ENCODE measurements at places on chromosomes 3 and 15.
A peak's percentile ranks its signal among the peaks of the same experiment; 100 is the strongest.

- DNase-seq: no peak
Measured at GRCh38 chr15:75712668-75713337, at the start of gene CSPG4. CSPG4 (minus strand) TSS chr15:75712848; CDS start chr15:75712755, 93 bp downstream.

GRCh38 chr3:5349343-5349742, 161.8 kb downstream of the EDEM1 start:
- DNase-seq: no peak

DNA sequence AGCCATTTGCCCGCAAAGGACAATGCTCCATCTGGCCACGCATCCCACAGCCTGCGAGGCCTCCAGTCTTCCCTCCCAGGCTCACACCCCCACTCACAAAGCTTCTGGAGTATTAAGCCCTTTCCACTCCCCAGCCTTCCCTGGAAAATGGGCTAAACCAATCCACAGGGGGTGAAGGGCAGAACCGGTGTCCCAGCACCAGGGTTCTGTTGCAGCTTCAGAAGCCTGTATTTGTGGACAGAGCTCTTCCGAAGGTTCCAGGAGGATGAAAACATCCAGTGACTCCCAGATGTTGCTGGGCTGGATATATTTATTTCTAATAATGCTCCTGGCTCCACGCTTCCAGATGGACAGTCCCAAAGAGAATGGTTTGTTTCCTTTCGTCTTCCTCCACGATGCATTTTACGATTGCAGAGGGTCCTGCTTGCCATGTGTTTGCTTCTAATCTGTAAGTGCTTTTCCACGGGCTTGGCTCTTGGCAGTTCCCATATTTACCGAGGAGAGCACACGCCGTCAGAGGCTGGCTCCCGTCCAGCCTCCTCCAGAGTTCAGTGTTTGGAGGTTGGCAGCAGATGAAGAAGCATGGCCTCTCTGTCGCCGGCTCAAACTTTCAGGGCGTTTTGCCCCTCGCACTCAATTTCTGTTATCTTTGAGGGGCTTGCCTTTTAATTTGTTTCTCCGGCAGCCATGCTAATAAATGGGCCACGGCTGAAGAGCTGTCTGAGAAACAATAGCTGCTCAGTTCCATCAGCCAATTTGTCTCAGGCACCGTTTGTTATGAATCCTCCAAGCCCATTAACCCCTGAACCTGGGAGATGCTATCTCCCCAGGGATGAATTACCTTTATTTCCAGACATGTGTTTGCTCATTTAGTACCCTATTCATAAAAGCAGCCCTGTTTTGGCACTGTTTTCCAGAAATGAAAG, 367.9 kb upstream of the PROK2 start:
- peak; percentile 78 for DNase-seq

DNA sequence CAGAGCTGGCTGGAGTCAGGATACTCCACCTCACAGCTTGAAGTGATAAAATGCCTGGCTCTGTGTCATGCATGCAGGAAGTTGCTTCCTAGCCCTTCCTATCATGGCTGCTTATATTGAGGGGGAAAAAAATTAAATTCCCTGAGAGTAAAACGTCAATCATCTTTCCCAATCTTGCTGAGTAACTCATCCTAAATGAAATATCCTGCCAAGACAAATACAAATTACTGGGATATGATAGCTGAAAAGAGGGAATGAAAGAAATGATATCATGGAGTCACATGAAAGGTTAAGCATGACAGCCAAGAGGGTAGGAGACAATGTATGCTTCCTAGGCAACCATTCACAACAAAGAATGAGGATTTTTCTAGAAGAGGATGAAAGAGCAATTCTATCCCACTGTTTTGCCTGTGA, 110.6 kb downstream of the ABI3BP start:
- DNase-seq: no peak

DNA sequence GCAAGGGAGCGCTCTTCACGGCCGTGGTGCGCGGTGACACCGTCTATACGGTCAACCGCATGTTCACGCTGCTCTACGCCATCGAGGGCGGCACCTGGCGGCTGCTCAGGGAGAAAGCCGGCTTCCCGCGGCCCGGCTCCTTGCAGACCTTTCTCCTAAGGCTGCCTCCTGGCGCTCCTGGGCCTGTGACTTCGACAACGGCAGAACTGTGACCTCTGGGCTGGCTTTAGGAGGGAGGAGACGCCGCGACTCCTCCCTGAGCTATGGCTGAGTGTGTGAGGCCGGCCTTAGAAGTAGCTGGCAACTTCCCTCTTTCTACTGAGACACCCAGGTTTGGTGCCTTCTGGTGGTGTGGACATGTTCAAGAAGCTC, 1.4 kb downstream of the KBTBD13 start:
- DNase-seq: no peak

DNA sequence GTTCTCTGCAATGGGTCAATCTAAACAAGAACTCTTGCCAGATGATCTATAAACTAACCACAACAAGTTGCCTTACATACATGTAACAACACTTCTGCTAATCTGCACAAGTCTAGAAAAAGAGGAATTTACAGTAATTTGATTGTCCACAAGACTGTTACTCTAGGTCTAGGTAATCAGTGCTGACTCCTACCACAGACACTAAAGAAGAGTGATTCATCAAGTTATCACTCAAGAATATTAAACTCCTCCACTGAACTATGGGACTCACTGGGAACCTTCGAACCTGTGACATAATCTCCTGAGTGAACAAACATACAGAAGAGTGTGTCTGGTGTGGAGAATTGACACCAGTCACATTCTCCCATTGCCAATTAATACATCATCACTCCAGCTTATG, 138.3 kb downstream of the ANXA2 start:
- DNase-seq: no peak

GRCh38 chr3:15769256-15769915, 28.4 kb downstream of the ANKRD28 start:
- no peak for DNase-seq

GRCh38 chr3:65597952-65598413, 440.7 kb downstream of the MAGI1 start:
- DNase-seq: no peak

DNA sequence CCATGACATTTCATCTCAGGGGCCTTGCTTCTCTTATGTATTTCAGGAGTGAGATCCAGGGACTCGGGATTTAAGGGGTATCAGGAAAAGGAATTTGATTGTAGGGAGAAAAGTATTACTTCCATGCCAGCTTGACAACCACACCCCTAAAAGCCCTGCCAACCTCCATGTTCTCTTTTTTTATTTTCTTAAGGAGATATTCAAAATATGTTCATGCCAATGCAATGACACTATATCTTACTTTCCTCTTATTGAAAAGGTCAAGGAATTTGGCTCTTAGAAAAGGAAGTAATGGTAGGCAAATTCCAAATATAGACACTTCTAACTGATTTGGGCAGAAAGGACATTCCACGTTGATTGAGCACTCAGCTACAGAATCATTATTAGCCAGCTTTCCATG, 407.5 kb upstream of the NECTIN3 start:
- DNase-seq: no peak

DNA sequence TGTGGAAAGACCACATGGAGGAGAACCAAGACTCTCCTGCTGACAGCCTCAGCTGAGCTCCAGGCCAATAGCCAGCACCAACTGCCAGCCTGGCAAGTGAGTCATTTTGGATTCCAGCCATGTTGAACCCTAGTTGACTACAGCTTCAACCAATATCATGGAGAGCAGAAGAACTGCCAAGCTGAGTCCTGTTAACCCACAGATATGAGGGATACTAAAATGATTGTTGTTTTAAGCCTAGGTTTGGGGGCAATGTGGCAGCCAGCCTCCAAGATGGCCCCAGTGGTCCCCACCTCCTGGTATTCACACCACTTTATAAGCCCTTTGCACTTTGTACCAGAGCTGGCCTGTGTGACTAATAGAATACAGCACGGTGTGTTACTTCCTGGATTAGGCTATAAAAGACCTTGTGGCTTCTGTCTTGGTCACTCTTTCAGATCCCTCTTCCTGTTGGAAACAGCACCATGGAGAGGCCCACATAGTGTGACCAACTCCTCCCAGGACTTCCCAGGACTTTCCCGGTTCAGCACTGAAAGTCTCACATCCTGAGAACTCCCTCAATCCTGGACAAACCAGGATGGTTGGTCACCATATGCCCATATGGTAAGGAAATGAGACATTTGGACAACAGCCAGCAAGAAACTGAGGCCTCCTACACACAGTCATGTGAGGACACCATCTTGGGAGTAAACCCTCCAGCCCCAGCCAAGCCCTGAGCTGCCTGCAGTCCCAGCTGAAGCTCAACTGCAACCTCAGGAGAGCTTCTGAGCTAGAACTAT, 32.4 kb upstream of the CDV3 start:
- no peak for DNase-seq

DNA sequence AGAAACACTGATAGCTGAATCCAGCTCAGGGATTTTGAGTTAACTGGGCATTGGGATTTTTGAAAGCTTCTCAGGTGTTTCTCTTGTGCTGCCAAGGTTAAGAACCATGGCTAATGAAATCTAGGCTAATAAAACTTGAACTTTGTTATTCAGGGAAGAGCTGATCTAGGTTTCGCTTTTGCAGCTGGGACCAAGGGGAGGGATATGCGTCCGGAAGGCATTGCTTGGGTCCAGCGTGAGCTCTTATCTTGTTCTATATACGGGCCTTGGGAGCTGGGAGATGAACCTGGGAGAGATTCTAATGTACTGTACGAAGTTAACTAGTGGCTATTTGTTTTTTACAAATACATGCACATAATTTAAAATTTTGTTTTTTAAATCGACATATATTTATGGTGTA, 29.8 kb downstream of the ITPR1 start:
- DNase-seq: no peak

- DNase-seq: no peak
Measured at GRCh38 chr3:18900994-18901393, 247.3 kb upstream of the KCNH8 start.

GRCh38 chr3:186025161-186025560, 83.7 kb downstream of the ETV5 start:
- no peak for DNase-seq

GRCh38 chr3:38169027-38169317, 3.6 kb downstream of the OXSR1 start:
- no peak for DNase-seq

DNA sequence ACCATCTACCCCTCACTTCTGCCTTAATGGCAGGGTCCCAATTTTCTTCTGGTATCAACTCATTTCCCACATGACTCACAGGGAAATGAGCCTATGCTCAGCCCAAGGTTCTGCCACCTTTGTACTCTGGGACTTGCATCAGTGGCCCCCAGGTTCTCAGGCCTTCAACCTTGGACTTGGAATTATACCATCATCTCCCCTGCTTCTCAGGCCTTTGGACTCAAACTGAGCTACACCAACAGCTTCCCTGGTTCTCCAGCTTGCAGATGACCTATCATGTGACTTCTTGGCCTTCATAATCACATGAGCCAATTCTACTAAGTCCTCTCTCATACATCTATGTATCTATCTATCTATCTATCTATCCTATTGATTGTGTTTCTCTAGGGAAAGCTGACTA, 149.5 kb downstream of the PLCH1 start:
- no peak for DNase-seq

DNA sequence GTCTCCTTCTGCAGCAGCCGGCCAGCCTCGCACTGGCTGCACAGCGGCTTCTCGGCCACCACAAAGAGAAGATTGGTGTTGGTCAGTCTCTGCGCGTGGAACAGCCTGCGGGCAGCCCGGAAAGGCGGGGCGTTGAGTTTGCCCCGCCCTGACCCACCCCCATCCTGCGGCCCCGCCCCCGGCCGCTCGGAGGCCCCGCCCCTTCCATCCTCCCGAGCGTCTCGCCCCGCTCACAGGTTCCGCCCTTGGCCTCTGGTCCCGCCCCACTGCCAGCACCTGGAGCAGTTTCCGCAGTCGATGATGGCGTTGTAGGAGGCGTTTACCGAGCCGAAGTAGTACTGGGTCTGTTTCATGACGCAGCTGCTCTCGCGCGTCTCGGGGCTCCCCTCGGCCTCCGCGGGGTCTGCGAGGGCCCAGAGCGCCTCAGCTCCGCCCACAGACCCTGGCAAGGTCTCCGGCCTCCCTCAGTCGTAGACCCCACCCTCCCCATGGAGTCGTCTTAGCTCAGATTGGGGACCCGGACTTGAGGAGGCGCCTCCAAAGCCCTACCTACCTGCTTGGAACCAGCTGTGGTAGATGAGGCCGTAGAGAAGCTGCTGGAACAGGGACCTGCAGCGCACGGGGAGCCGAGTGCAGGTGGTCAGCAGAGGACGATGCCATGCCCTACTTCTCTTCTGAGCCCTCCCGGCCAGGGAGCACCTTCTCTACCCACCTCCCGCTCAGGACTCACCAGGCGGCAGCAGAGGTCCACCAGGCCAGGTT, 5.9 kb upstream of the TMEM115 start:
- DNase-seq: peak; percentile 22

- no peak for DNase-seq
Measured at GRCh38 chr3:174199696-174200095, 659.4 kb upstream of the NAALADL2 start.

DNA sequence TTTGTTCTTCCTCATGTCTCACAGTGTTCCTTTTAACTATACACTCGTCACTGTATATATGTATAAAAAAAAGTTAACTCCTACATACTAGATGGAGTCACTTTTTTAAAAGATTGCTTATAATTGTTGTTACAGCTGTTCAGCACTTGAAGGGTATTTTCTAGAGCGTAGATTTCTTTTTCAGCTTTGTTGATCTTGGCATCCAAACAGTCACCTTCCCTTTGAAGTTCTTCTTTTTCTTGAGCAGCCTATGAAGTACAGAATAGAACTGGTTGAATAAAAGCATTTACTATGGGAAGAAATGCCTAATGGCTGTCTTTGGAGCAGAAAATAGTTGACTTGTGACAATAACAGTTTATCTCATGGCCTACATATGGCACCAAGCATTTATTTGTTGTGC, 17.8 kb downstream of the TTC14 start:
- DNase-seq: no peak

GRCh38 chr15:49096090-49096750, 50.0 kb upstream of the SECISBP2L start:
- no peak for DNase-seq

DNA sequence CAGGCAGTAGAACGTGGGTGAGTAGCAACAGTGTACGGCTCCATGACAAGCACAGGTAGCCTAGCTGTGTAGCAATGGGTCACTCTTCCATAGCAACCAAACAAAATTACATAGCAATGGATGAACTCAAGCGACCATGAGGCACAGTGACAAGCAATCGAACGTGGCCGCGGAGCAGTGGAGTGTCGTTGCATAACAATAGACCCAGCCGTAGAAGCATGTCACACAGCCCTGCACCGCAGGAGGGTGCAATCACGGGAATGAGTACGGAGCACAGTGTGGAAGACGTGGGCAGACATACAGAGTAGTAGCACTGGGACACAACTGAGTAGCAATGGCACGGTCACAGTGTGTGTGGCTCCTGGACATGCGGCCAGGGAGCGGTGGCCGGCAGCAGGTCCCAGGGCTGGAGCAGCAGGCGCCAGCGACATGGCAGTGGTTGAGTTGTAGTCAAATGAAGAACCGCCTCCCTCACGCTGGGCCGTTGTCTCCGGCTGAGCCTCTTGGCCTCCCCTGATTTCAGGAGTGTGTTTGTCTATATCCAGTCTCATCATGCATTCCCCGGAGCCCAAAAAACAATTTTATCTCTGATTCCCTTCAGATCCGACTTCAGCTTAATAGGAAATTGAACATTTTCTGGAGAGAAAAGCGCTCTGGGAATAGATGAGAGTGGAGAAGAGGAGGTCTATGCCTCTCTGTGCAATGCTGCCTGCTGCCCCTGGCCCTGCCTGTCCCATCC, 64.1 kb downstream of the CCDC33 start:
- DNase-seq: no peak
